Renal cortical epithelial cell (primary cell): ENCODE measurements at places on chromosomes 12 and 14.

- no peak for DNase-seq
These were observed 31.7 kb downstream of the WDR20 start for GRCh38 chr14:102171173-102172020.

GRCh38 chr12:32920506-32921085 lies 24.0 kb upstream of the PKP2 start:
- DNase-seq: no peak

- no peak for DNase-seq
These were observed 506.0 kb upstream of the TMEM132C start for GRCh38 chr12:127760996-127761395.

DNA sequence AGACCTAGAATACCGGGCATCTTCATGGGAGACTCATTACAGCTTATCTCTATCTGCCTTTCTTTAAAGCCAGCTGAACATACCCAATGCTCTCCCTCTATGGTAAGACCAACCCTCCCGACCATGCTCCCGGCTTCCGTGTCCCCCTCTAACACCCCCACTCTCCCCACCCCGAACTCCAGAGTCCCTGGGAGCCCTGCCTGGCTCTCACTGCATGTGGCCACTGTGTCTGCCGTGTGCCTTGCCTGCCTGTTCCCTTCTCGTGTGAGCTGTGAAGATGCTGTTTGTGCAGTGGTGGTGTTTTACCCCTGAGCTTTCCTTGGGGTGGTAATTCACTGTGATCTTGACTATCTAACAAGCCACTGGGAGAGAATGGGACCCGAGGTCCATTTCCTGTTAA lies 146.4 kb upstream of the FKBP4 start:
- DNase-seq: no peak

DNA sequence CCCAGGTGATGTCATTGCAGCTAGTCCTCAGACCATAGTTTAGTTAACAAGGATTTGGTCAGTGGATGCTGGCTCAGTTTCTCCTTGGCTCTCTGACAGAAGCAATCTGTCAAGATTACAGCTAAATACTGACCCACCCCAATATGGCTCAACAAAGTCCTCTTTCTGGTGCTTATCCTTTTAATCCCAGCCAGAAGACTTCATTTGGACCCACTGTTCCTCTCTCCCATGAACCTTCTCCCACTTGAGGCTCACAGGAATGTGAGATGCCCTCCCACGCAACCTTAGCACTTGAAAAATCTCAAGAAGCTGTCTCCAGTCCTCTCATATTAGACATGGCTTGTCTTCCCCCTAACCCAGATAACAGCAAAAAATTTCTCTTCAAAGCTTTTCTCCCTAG lies 47.7 kb downstream of the C12orf50 start:
- DNase-seq: no peak

- no peak for DNase-seq
These were observed 125.1 kb downstream of the STAB2 start for GRCh38 chr12:103712216-103712615.

GRCh38 chr14:32167907-32168306 lies 33.9 kb upstream of the RNU6-7 start:
- DNase-seq: peak; percentile 80

DNA sequence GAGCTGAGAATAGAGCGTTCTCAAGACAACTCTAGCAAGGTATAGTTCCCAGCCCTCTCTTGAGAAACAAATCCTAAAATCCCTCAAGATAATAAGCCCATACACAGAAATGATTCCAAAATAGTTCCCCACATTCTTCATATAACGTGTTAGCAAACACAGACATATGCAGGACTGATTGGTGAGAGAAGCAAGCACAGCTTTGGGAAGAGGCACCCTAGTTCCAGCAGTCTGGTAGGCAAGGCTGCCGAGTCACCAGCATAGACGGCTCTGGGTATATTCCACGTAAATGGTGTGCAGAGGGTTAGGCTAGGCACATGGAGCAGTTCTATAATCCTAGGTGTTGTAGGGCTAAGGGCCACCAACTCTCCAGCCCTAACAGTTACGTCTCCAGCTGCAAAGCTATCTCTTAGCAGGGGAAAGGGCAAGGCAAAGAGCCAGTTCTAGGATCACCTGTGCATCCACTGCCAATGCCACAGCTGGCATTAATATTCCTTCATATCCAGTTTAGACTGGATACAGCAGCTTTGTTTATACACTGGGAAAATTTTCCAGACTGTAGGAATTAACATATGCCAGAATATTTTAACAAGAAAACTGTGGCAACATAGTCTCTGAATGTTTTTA lies 52.9 kb downstream of the SH2B3 start:
- DNase-seq: peak; percentile 25

DNA sequence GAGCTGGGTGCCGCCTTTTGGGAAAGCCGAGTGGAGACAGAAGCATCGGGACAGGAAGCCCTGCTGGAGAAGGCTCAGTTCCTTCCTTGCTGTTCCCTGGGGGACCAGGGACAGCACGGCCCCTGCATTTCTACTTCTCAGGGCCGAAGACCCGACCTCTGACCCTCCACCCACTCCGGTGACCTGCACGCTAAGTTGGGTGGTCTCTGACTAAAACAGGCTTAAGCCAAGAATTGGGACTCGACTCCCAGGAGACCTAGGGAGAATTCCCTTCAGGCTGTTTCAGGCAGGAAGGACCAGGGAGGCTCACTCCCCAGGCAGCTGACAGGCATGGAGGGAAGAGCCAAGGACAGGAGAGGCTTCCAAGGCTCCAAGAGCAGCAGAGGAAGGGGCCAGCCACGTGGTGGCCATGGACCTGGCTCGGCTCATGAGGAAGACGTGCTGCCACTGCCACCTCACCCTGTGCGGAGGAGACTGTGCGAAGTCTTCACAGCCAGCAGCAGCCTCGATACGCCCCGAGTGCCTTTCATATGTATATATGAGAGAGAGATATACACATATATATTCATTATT lies 43.9 kb downstream of the DCAF4 start:
- DNase-seq: no peak

GRCh38 chr12:4282103-4282891 lies 8.7 kb downstream of the CCND2 start:
- no peak for DNase-seq

DNA sequence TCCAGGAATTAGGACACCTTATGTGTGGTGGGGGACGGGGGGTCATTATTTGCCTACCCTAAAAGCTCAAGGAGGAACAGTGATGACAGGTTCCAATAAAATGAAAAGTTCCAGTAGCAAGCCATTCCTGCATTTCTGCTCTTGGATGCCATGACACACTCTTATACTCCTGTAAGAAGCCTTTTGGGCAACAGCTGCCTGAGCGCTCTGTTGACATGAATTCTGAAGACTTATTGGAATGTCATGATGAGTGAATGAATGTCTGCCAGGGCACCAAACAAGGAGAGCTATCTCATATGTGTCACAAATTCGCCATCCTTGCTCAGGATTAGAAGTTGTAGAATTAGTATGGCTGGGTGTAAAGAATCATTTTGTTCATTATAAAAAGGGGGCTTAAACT lies 36.3 kb downstream of the PTGER2 start:
- no peak for DNase-seq

DNA sequence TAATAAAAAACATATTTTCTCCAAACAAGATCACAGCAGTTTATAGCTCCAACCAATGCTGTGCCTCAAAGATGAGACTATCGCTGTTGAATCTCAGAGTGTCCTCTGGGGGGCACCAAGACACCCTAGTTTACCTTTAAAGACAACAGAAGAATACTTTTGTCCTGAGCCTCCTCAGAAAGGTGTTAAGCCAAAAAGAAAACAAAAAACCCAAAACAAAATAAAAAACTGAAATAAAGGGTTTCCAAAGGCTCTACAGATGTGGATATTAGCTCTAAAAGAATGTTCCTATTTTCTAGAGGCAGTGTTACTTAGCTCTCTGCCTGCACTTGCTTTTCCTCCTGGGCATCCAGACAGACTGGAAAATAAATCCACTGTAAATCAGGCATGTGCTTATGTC lies 86.9 kb upstream of the TTC7B start:
- DNase-seq: peak; percentile 54

DNA sequence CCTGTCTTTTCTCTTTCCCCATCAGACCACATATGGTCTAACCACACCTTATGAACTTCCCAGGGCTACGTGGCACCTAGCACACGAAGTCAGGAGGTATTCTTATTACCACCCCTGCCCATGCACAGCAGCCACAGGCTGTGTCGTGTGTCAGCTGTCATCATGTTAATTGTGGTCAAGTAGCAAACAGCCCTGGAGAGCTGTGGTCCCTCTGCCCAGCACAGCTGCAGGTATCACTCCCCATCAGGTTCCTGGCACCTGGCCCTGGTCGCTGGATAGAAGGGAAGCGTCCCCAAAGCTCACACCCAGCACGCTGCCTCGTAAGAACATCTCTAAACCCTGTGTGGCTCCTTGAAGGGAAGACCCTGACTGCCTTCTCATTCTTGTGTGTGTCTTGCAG lies 45.4 kb downstream of the CLMN start:
- no peak for DNase-seq

GRCh38 chr12:27951898-27952297 lies 20.6 kb downstream of the PTHLH start:
- DNase-seq: no peak

DNA sequence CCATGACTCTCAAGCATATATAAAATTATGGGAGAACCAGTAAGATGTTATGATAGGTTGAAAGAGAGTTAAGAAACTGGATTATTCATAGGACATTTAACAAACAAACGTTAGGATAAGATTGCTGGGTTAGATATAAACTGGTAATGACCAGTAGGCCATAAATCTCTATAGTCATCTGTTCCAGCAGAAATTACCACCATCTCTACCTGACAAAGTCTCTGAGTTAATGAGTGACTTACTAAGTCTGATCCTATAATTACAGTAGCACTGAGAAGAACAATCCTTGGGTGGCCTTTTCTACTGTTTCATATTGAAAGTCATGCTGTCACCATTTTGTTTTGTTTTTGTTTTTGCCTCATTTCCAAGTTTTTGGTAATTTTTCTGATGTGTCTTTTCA lies 136.9 kb upstream of the CNOT2 start:
- peak; percentile 74 for DNase-seq

- no peak for DNase-seq
These were observed 155.6 kb downstream of the SLC6A15 start for GRCh38 chr12:84756961-84757360.

DNA sequence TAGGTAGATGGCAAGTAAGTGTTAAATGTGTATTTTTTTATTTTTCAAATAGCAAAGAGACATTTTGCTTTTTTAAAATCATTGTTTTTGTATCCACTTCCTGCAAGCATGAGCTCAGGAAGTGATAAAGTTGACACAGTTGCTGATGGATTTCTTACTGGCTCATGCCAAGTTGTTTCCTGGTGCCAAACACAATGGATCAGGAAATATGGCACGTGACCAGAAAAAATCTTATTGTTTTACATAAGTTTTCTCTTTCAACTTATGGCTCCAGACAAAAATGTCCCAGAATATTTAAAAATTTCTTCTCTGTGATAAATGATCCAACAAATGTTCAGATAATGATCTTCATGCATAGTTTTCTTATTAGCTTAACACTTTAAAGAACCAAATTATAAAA lies 1279.1 kb upstream of the FLRT2 start:
- peak; percentile 0 for DNase-seq

GRCh38 chr12:93449277-93449676 lies 7.5 kb upstream of the UBE2N start:
- DNase-seq: no peak

DNA sequence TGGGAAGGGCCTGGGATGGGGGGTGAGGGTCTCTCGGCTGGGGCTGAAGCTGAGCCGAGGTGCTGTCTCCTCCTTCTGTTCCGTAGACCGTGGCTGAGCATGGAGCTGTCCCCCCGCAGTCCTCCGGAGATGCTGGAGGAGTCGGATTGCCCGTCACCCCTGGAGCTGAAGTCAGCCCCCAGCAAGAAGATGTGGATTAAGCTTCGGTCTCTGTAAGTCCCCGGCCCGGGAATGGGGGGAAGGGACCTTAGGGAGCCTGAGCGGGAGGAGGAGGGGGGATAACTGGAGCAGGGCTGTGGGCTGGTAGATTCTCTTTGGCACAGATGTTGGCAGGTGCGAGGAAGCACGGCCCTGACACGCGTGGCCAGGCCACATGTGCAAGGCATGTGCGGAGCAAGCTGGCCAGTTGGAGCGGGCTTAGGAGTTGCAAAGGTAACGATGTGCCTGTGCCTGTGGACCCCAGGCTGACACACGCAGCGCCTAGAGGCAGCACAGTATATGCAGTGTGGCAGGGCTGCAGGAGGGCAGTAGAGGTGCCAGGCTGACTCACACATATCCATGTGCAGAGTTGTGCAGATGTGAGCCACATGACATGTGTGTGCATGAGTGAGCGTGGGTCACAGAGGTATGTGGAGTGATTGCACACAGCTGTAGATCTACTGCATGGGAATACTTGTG lies 512 bp downstream of the PDE1B start:
- peak; percentile 47 for DNase-seq

- DNase-seq: no peak
These were observed 188.1 kb downstream of the ERC1 start for GRCh38 chr12:1179128-1179527.

DNA sequence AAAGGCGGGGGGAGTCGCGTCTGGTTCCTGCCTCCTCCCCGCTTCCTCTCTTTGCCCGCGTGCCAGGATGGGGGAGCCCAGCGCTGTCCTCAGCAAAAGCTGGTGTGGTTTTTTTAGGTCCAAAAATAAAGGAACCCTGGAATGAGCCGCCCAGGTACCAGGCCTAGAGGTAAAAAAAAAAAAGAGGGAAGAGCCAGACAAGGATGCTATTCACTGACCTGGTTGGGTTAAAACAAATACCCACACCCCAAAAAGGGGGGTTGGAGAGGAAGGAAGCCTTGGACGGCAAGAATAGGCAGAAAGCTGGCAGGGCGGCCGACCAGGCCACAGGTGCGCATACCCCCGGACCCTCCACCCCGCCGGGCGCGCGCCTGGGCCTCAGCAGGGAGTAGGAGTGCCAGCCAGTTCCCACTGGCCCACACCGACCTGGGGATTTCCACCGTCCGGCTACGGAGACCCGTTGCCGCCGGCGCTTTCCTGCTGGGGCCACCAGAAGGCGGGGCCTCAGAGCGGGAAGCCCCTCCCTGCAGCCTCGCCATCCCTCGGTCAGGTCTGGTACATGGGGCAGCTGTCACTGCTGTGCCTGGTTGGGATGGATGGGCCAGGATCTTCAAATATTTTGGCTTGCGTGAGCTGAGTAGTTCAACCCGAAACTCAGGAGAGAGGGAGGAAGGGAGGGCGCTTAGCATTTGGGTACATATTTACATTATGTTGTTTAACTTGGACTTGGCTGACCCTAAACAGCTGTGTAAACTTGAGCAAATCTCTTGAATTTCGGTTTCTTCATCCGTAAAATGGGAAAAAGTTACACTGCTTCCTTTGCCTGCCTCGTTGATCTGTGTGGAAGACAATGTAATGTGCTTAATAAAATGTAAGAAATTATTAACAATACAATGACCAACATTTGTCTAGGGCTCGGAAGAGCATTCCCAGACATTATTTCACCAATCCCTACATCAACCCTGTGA lies 5.4 kb upstream of the IRF2BPL start:
- DNase-seq: peak; percentile 80

DNA sequence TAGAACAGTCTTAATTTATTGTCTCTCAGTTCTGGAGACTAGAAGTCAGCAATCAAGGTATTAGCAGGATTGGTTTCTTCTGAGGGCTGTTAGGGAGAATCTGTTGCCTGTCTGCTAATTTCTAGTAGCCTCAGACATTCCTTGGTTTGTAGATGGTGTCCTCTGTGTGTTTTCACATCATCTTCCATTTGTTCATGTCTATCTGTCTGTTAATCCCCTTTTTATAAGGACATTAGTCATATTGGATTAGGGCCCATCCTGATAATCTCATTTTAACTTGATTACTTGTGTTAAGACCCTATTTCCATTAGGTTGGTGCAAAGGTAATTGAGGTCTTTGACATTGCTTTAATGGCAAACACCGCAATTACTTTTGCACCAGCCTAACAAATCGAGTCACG lies 34.3 kb downstream of the TBC1D15 start:
- no peak for DNase-seq
